M059J (cell line): ENCODE measurements at places on chromosomes 1 and 21. TPM values are rescaled to one million over a fixed set of nuclear protein-coding genes. Genes with fewer than 3 reads are reported as not detected.

The AHCYL1 gene
- total RNA-seq = 40.6 and 64.3 TPM in 2 replicates

The DMRTA2 gene
- 0.32 and 1.4 TPM in 2 replicates for total RNA-seq

The ANKRD65 gene
- total RNA-seq = 0.17 and 0.64 TPM in 2 replicates

The COA6 gene
- total RNA-seq = 40.1 and 63.8 TPM in 2 replicates

The PAQR6 gene
- total RNA-seq = 0.37 and 1.0 TPM in 2 replicates

The PHGDH gene
- total RNA-seq = 35.5 and 52.1 TPM in 2 replicates

GRCh38 chr1:61428146-61428545 is 296.8 kb downstream of the TM2D1 start:
- DNase-seq = no peak

GRCh38 chr1:160411271-160412027 is 11.1 kb downstream of the VANGL2 start:
- DNase-seq = no peak

- DNase-seq = peak; percentile 83
These were observed 373.7 kb downstream of the SRGAP2C start for GRCh38 chr1:121558514-121558913.

DNA sequence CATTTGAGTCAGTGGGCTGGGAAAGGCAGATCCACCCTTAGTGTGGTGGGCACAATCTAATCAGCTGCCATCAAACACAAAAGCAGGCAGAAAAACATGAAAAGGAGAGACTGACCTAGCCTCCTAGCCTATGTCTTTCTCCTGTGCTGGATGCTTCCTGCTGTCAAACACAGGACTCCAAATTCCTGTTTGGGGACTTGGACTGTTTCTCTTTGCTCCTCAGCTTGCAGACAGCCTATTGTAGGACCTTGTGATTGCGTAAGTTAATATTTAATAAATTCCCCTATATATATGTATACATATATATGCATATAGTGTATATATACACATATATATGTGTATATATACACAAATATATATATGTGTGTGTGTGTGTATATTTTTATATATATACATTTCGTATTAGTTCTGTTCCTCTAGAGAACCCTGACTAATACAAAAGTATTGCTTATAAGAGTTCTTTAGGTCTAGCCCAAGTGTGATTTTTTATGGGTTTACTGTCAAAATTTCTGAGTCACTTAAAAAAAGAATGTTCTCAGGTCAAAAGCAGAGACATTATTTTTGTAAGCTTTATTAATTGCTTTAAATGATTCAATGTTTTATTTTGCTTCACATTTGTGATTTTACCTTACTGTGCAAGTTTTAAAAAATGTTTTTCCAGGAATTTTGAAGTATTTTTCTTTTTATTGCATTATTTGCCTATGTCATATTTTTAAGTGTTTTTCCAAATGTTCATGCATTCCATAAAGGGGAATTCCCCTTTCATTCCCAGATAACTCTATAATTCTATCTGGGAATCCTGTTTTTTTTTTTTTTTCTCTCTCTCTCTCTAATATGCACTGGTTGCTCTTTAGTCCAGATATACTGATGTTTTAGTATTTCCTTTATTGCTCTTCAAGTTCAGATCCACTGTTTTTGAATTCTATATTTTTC is 92.1 kb upstream of the ADAMTS5 start:
- no peak for DNase-seq

DNA sequence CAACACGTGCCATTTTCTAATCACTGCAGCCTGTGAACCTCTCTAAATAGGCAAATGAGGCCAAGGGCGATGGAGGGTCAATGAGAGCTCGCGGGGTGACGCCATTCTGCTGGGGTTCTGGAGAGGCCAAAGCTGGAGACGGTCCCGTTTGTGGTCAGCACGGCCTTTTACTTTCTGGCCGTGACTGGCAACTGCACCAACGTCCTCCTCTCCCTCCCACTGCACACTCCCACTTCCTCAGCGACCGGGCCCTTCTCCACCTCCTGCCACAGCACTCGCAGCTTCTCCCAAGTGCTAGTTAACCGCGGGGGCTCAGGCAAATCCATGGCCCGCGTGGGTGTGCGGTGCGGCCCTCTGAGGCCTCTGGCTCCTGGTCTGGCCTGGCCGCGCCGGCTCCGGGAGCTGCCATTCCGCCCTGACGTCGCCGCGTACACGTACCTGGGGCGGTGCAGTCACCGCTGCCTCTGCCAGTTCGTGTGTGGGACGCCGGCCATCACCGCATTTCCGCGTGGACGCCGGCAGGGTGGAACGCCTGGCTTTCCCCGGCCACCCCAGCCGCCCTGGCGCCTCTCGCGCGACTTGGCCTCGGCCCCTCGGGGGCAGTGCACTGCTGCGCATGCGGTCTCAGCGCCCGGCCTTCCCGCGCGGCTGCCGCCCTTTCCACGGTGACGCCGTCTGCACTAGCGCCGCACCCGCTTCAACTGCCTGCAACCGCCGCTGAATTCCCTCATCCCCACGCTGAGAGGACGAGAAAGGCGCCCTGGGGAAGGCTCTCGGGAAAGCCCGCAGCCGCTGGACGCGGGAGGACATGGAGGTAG is 18.2 kb downstream of the OR2C3 start:
- no peak for DNase-seq

- DNase-seq = no peak
These were observed 515 bp downstream of the MAN1C1 start for GRCh38 chr1:25616987-25617624.

GRCh38 chr1:169514566-169515270 is 29.0 kb upstream of the SLC19A2 start:
- DNase-seq = no peak

GRCh38 chr21:38913120-38913892 is 107.6 kb downstream of the ETS2 start:
- peak; percentile 38 for DNase-seq

- no peak for DNase-seq
These were observed 10.5 kb upstream of the INTS3 start for GRCh38 chr1:153717330-153717729.

DNA sequence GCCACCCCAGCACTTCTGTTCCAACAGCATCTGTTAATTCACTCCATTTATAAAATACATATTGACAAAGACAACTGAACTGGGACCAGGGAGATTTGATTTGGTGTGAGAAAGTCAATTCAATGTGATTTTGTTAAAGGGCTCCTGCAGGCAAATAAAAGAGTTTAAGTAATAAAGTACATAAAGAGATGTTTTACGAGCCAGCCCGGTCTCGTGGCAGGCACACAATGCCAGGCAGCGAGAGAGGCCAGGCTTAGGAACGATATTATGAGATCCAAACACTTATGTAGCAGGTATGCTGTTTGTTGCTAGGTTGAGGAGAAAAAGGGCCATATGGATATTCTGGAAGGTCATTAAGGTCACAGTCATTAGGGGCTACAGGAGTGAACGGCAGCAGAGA is 227.1 kb downstream of the KCTD3 start:
- DNase-seq = no peak

- peak; percentile 65 for DNase-seq
These were observed 9.2 kb downstream of the SFT2D2 start for GRCh38 chr1:168234846-168235547.

- no peak for DNase-seq
These were observed 13.5 kb downstream of the KCNN3 start for GRCh38 chr1:154856544-154856943.

GRCh38 chr1:7608628-7609305 is 162.3 kb upstream of the VAMP3 start:
- peak; percentile 58 for DNase-seq

- DNase-seq = no peak
These were observed 45.5 kb downstream of the CACHD1 start for GRCh38 chr1:64515427-64515826.

- DNase-seq = peak; percentile 61
These were observed 497.4 kb downstream of the DISC1 start for GRCh38 chr1:232123775-232124659.

- no peak for DNase-seq
These were observed 139.3 kb downstream of the PGBD5 start for GRCh38 chr1:230286890-230287269.

DNA sequence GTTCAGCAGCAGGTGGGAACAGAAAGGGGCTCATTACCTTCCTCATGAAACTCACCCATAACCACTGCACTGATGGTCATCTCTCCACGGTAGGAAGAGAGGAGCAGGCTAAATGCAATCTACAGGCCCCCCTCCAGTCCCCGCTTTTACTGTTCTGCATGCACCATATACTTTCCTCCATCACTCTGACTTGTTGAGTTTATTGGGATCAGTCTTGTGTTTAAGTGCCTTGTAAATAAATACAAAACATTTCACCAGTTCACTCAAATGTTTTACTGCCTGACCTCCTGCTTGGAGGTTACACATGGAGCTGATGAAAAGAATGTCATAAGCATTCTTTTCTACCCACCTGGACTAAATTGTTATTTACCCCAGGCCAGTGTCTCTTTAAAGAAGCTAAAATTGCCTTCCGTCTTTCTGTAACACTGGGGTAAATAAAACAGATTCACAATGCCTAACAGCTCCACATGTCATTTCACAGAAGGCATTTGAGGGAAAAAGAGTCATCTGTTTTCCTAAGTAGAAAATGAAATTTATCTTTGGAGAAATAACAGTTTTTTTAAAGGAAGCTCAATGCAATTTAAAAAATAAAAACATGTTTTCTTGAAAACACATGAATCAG is 30.7 kb downstream of the PTPN14 start:
- peak; percentile 60 for DNase-seq
